Ovary (tissue), 10 donors: ENCODE measurements at places on chromosomes 7 and 10. TPM values are rescaled to one million over a fixed set of nuclear protein-coding genes. Genes with fewer than 3 reads are reported as not detected.

The RARRES2 gene
- 369 TPM for total RNA-seq

- DNase-seq: no peak
These were observed 84.8 kb upstream of the PHF14 start for GRCh38 chr7:10888861-10889260.

DNA sequence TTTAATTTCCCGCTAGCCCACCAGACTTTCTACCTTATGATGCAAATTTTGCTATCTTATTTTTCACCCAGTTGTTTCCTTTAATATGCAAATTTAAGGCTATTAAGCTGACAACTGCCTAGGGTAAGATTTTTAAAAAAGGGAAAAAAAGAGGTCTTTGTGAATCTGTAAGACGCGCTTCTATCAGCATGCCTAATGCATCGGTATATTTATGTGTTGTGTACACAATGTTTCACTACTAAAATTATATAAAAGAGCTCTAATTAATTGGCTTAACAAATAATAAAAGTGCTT, 386.6 kb downstream of the KIF20B start:
- no peak for DNase-seq

- no peak for DNase-seq
These were observed 233.4 kb downstream of the ZMYND11 start for GRCh38 chr10:368579-369220.

- DNase-seq: no peak
These were observed 30.7 kb upstream of the SH2D4B start for GRCh38 chr10:80506836-80507487.

GRCh38 chr7:100170101-100170897, 1.9 kb upstream of the GAL3ST4 start:
- DNase-seq: peak; percentile 29

GRCh38 chr10:46094931-46095750, 49.1 kb upstream of the MSMB start:
- no peak for DNase-seq
